ENCODE measurements at places on chromosomes 12 and 14.

DNA sequence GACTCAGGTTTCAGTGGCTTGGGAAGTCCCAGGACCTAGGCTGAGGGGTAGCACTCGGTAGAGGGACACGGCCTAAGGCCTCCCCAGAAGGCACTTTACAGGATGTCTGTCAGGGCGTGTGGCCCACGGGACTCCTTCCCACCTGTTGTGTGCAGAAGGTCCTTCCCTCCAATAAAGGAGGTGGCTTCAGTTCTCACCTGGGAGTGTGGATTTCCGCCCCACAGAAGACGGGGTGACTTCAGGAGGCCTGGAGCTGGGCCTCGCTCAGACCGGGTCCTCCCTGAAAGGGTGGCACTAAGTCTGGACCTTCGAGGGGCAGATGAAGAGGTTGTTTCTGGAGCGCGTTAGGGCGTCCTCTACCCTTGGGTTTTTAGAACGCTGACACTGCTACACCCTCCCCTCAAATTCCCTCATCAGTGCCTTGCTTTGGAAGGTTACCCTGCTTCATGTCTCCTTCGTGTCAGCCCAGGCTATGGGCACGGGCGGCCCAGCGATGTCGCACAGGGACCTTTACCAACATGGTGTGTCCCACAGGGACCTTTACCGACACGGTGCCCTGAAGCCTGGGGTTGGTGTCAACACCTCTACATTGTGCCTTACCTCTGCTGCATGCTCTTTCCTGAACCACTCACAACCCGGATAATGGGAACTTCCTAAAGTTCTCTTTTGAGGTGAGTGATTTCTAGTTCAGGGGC lies 7.1 kb downstream of the SLC6A12 start:
- no peak for DNase-seq

GRCh38 chr12:76006028-76006925 lies 25.3 kb downstream of the PHLDA1 start:
- DNase-seq, result no peak

DNA sequence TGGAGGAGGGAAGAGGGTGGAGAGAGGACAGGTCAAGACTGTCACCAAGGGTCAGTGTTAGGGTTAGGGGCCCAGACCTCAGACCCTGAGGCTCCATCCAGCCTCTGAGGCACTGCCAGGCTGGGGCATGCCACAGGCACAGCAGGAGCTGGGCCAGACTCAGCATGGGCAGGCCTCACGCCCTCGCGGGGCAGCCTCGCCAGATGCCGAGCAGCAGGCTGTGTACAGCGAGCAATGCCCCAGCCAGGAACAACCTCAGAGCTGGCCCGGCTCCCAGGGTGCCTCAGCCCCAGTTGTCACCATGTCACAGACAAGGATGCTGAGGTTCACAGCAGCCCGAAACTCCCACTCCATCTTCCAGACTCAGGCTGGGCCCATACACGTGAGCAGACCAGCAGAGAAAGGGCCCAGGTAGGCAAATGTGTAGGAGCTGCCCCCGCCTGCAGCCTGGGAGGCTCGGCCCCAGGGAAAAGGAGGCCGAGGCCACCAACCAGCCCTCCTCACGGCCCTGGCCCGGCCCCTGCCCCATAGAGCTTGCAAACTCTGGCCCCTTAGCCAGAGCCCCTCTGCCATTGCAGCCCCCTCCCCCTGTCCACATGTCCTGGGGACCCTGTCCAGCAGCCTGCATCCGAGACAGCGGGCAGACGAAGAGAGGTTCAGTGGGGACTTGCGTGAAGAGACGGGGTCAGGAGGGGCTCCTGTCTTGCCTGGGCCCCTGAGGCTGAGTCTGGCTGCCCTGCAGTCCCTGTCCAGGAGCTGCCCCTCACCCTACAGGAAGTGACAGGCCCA lies 7.5 kb downstream of the C14orf180 start:
- no peak for DNase-seq

DNA sequence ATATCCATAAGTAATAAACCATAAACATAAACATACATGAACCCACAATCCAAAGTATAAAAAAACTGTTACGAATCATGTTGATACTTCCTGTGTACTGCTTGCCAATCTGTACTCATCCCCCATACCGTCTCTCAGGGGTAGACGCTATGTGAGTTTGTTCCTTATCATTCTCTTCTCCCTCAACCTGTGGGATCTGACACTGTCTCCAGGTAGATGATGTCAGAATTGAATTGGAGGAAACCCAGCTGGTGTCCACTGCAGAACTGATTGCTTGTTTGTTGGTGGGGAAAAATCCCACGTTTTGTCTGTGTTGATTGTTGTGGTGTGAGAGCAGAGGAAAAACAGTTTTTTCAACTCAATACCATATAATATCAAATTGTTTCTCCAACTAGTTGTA lies 50.8 kb downstream of the C12orf42 start:
- no peak for DNase-seq

DNA sequence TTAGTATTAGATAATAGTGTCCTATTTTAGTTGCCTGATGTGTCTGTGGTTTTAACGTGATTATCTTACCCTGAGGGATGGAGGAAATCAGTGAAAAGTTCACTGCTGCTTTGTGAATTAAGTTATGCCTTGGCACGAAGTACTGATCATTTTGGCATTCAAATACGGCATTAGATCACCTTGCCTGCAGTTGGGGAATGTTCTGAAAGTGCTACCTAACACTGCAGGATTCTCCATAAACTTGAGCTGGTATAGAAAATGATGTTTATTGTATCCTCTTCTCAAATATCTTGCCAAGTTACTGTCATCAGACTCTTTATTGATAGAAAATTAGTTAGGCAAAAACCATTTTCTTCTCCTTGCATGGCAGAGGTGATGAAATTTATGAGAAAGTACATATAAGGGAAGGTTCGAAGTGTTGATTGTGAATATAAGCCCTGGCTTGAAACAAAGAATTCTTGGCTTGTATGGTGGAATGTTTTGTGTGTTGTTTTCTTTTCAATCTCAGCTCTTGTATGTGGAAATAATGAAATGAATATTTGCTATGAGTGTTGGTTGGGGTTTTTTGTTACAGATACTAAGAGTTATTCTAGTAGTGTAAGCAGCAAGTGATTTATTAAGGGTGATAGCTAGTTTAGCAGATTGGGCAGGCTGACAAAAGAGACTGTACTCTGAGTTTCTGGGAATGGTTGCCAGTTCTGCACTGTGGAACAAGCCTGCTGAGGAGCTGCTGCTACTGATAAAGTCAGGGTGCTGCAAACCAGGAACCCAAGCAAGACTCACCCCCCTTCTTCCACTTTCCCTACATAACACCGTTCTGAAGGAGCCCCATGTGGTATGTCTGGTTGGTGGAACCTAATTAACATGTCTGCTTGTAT lies 448.3 kb downstream of the PCNX1 start:
- DNase-seq, result no peak

GRCh38 chr12:11561411-11561810 lies 88.1 kb upstream of the ETV6 start:
- no peak for DNase-seq

GRCh38 chr12:63318933-63319332 lies 167.9 kb upstream of the AVPR1A start:
- DNase-seq, result no peak

- DNase-seq, result peak; percentile 41
These were observed 158.6 kb downstream of the PAX9 start for GRCh38 chr14:36820111-36820709.

DNA sequence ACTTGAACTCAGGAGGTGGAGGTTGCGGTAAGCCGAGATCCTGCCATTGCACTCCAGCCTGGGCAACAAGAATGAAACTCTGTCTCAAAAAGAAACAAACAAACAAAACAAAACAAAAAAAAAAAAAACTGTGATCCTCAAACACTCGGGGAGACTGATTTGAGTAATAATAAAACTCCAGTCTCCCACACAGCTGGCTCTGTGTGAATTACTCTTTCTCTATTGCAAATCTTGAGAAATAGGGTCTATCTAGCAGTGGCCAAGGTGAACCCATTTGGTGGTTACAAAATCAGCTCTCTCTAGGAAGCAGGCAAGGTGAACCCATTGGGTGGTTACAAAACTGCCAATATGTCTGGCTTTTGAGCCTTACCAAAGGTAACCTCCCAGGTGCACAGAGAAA lies 6.0 kb upstream of the ACOT6 start:
- DNase-seq, result no peak

DNA sequence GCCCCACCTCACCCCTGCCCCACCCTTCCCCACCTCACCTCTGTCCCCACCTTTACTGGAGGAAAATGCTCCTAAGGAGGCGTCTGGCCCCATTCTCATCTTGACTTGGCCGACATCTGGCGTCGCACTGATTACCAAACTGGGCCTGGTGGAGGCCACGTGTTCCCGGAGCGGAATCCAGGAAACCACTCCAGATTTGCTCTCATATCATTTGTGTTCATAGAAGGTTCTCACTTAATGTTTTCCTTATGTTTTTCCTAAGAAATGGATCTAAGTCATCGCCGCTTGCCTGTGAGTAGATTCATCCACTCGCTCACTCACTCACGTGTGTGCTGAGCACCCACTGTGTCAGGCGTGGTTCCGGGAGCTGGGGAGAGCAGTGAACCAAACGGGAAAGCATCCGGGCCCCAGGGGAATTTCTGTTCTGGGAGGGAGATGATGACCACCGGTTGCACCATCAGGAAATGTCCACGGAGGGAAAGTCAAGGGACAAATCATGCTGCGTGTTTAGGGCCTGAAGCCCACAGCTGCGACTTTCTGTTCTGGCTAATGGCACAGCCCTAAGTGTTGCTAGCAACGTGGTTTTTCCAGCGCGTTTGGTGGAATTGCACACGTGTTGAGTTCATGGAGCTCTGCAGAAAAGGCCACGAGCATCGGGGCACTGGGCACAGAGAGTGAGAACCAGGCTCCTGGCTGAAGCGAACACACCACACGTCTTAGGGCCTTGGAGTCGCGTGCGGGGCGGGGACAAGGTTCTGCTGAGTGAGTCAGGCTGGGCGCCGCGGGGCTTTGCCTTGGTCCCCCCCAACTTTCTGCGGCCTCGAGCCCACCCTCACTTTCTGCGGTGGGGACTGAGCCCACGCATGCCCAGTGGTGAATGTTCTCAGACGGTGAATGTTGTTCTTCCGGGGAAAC lies 57.7 kb downstream of the ADGRD1 start:
- no peak for DNase-seq

DNA sequence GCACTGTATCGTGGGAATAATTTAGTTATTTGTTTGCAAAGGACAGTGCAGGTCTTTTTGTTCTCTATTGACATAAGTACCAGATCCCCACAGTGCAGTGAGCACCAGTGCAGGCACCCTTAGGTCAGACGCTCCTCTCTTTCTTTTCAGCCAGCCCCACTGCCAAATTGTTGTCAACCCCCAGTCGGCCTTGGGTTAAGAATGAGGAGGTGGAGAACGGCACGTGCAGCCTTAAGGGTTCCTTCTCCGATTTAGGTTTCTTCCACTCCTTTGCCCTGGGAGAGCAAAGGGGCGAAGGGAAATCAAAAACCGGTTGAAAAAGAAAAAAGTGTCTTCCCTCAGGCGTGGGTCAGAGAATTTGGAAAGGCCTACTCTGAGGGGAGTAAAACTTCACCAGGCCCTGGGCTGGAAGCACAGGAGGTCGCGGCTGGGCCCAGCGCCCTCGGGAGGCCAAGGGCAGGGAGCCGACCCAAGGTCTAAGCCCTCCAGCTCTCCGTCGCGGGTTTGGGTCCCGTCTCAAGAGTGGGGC lies 4.3 kb downstream of the PAX9 start:
- DNase-seq, result no peak

GRCh38 chr12:12645485-12645884 lies 33.8 kb downstream of the CREBL2 start:
- peak; percentile 7 for DNase-seq

GRCh38 chr12:56469007-56469930 lies 891 bp downstream of the SPRYD4 start:
- no peak for DNase-seq

DNA sequence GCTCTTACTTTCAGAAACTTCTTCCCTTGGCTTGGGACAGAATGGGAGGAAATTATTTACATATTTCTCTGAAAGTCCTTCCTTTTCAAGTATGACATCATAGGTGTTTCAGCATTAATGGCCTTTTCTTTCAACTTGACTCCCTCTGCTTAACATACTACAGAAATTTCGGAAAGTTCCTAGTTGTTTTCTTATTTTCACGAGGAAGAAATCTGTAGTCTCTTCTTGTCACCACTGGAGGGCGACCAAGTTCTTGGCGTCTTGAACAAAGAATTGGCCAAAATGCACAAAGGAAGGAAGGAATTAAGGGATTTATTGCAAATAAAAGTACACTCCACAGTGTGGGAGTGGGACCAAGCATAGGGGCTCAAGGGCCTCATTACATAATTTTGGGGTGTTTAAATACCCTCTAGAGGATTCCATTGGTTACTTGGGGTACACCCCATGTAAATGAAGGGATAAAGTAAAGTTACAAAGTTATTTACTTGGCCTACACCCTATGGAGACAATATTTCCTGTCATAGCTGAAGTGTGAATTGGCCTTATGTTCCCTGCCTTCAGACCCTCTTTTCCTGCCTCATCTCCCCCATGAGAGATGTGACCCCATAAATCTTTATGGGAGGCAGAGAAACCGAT lies 70.4 kb downstream of the RPL10L start:
- peak; percentile 50 for DNase-seq

DNA sequence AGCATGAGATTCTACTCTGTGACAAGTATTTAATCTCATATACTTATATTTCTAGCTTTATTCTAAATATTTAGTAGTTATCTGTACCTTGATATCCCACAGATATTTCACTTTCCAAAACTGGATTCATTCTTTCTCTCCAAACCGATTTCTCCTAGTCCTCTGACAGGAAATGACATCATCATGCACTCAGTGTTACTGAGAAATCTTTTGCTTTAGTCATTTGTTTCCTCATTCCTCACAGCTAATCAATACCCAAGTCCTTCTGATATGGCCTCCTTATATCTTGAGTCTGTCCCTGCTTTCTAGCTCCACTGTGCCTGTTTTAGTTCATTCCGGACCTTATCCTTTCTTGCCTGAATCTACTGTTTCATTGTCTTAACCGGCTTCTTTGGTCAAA lies 39.4 kb upstream of the E2F7 start:
- no peak for DNase-seq

- DNase-seq, result no peak
These were observed 23.4 kb downstream of the CACNA1C start for GRCh38 chr12:2076196-2076570.

GRCh38 chr12:128326406-128326805 lies 59.4 kb downstream of the TMEM132C start:
- no peak for DNase-seq

DNA sequence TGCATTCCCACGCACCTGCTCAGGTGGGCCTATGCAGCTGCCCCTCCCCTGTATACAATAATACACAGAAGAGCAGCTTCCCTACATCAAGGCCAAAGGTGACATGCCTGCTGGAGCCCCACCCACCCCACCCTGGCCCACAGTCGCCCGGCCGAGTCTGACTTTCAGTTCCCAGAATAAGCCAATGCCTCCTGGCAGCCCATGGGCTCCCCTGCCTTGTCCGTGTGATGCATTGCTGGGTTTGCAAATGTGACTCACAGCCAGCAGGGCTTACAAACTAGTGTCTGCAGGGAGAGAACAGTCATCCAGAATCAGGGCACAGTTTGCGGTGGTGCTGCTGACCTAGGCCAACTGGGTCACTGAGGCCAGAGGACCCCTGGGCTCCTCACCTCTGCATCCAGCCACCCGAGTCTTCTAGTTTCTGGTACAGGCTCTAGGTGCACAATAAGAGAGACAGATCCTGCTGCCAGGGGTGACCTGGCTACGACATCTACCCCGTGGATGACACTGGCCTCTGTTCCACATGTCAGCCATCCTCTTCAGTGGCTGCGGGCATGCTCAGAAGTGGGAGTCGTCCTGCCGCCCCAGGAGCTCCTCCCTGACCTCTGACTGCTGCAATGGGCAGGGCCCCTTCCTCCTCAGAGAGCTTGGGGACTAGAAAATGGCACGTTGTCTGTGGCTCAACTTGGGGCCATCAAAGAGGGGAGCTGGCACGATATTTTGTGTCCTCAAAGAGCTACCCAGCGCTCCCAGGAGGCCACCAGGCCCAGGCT lies 84.5 kb downstream of the CHGA start:
- DNase-seq, result no peak

GRCh38 chr12:52633383-52633782 lies 15.0 kb upstream of the KRT73 start:
- DNase-seq, result no peak
